ENCODE measurements at places on chromosomes 1 and 21.

GRCh38 chr1:244970744-244971551, 106.6 kb upstream of the HNRNPU start:
- DNase-seq, result peak; percentile 72

- DNase-seq, result no peak
These were observed 73.9 kb downstream of the HLX start for GRCh38 chr1:220952961-220953643.

DNA sequence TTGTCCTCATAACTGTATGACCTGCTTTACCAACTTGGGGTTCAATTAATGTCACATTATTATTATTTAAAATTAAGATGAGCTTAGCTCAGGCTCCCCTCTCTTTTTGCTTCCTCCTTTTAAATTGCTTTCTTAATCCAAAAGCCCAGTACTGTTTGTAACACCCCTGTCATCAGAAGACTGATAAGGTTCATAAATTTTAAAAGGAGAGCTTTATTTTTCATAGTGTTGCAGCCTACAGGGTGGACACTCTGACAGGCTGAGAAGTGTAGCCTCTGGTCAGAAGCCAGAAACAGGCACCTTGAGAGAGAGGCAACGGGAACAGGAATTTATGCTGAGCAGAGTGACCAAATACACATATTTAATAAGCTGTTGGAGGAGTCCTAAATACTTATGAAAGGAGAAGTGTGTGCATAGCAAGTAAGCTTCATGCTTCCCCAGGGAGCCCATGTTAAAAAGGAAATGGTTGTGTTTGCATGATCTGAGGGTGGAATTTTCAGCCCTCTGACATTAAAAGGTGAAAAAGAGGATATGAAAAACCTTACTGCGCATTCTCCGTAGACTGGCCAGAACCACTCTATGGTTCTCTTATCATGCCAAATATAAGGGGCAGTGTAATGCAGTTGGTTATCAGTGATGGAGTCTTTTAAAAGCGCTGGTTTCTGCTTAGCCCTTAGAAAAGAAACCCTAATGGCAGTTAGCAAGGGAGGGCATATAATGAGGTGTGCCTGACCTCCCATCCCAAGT, 30.5 kb upstream of the FGGY start:
- no peak for DNase-seq

GRCh38 chr1:119347858-119348257, 20.7 kb upstream of the HAO2 start:
- DNase-seq, result no peak

- DNase-seq, result no peak
These were observed 24.6 kb upstream of the CDK11A start for GRCh38 chr1:1748686-1749321.

- DNase-seq, result no peak
These were observed 216.5 kb downstream of the PRDM2 start for GRCh38 chr1:13916530-13916929.
